ENCODE measurements at places on chromosomes 1 and 21.

DNA sequence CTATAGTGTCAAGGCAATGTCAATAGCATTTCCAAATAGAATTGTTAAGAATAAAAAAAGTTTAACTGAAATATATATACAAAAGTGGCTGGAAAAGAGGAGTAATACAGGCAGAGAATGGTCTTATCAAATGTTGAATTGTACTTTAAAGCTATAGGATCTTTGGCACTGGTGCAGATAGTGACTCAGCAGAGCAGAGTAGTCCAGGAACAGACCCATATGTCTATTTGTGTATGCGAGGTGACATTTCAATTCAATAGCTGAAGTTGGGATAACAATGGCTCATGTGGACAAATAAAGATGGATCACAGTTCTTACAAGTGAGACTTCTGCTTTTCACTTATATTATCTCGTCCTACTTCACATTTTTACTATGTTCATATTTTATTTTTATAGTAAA is 543.0 kb upstream of the B3GALT2 start:
- H3K4me3 ChIP-seq = no peak overlapping the region
- no peak for DNase-seq
- H3K27ac ChIP-seq = no peak overlapping the region
- no peaks in the 10 kb centered on the region for H3K27me3 ChIP-seq
- peaks cover 4% of the 10 kb centered on the region for H3K4me1 ChIP-seq

- H3K36me3 ChIP-seq = peaks cover 36% of the 10 kb centered on the region
- no peak for DNase-seq
- H3K27me3 ChIP-seq = peaks cover 24% of the 10 kb centered on the region
- H3K4me3 ChIP-seq = peak overlapping the region; percentile 92
- H3K4me1 ChIP-seq = peaks cover 36% of the 10 kb centered on the region
- H3K27ac ChIP-seq = peak overlapping the region; percentile 100
Measured at GRCh38 chr1:222618880-222619596, 1.1 kb downstream of the MIA3 start.

DNA sequence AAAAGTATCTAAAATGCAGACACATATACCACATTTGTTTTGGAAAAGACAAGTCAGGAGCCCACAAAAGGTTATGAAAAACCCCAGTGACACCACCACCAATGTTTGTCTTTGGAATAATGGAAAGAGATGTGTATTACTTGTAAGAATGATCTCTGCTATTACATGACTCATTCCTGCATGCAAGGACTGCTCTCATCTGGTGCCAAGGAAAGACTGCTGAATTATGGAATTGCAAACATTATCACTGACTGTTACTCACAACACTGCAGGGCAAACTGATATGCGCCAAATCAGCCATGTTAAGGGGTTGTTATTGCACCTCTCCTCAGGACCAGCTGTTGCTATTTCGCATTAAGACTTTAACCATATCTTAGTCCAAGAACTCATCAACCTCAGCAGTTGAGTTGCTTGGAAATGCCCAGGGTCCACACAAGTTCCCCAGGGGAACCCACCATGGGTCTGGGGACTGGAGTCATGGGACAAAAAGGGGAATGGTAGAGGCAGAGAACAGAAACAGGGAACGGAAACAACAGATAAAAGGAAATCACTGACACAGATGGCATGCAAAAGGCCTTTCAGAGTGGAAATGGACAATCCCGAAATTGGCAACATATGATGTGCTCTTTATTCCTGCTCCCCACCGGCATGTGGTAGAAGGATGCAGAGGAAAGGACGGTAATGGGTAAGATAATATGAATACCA is 34.4 kb downstream of the CAPZB start:
- H3K27me3 ChIP-seq = no peaks in the 10 kb centered on the region
- peaks cover 92% of the 10 kb centered on the region for H3K4me1 ChIP-seq
- peaks cover 23% of the 10 kb centered on the region for H3K36me3 ChIP-seq
- H3K4me3 ChIP-seq = no peak overlapping the region

GRCh38 chr1:168136709-168137514 is at the start of gene GPR161:
GPR161 (minus strand) TSS chr1:168136930; CDS start chr1:168104850, 32,080 bp downstream.
- H3K4me3 ChIP-seq = peak within 1 kb of the TSS; percentile 91
- peaks cover 1% of the 10 kb centered on the region for H3K36me3 ChIP-seq
- peaks cover 16% of the 10 kb centered on the region for H3K4me1 ChIP-seq
- DNase-seq = no peak
- peaks cover 52% of the 10 kb centered on the region for H3K27me3 ChIP-seq

DNA sequence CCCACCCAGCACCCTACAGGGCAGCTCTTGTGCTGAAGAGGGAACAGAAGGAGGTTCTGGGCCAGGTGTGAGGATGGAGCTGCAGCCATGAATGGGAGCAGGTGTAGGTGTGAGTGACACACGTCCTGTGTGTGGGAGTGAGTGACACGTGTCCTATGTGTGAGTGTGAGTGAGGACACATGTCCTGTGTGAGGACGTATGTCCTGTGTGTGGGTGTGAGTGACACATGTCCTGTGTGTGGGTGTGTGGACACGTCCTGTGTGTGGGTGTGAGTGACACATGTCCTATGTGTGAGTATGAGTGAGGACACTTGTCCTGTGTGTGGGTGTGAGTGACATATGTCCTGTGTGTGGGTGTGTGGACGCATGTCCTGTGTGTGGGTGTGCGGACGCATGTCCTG is 26.4 kb downstream of the MEGF6 start:
- H3K4me1 ChIP-seq = no peaks in the 10 kb centered on the region
- no peak overlapping the region for H3K27ac ChIP-seq
- DNase-seq = no peak
- H3K36me3 ChIP-seq = peaks cover 2% of the 10 kb centered on the region
- no peaks in the 10 kb centered on the region for H3K27me3 ChIP-seq

All from central memory CD8-positive, alpha-beta T cell (primary cell).